ENCODE measurements at places on chromosomes 7 and 10. TPM values are rescaled to one million over a fixed set of nuclear protein-coding genes. Genes with fewer than 3 reads are reported as not detected.

DNA sequence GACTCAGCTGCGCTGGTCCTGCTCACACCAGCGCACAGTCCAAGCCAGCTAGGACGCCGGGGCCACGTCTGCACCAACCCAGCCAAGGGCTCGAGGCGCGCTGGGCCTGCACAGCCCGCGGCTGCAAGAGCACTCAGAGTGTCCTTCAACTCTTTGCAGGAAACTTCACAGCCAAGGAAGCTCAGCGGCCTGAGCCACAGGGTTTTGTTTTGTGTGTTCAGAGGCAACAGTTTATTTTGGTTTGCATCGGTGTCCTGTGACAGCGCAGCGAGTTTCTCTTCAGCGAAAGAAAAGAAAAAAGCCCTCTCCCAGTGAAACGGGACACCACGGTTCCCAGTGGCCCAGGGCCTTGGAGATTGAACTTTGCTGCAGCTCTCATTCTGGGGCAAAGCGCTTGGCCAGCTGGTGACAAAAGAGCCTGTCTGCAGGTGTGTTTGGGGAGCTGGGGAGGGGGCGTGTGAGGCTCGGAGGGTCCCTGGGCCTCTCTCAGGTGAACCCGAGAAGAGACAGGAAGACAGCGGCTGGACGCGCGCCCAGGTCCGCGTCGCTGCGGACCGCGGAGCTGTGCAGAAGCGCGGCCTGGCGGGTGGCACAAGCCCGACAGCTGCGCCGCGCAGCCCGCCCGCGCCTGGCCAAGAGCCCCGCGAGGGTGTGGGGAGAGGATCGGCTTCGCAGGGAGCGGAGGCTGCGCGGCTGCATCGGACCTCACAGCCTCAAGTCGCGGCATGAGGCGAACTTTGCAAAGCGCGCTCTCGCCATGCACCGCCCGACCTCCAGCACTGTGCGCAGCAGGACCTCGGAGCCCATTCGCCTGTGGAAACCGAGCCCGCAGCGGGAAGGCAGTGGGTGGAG is 922 bp downstream of the CXCL12 start:
- peak overlapping the region; percentile 34 for H3K4me3 ChIP-seq
- peaks cover 15% of the 10 kb centered on the region for H3K4me1 ChIP-seq

- no peak for DNase-seq
- H3K27ac ChIP-seq: no peak overlapping the region
- no peaks in the 10 kb centered on the region for H3K36me3 ChIP-seq
- H3K4me1 ChIP-seq: no peaks in the 10 kb centered on the region
- no peaks in the 10 kb centered on the region for H3K27me3 ChIP-seq
Measured at GRCh38 chr10:2716596-2716995, 350.8 kb upstream of the PFKP start.

Gene DNMBP
- total RNA-seq: 9.5 TPM

GRCh38 chr7:83824214-83824613 is 175.3 kb upstream of the SEMA3E start:
- H3K4me1 ChIP-seq: no peaks in the 10 kb centered on the region
- H3K27ac ChIP-seq: no peak overlapping the region
- no peaks in the 10 kb centered on the region for H3K36me3 ChIP-seq
- no peaks in the 10 kb centered on the region for H3K27me3 ChIP-seq
- DNase-seq: no peak
- H3K4me3 ChIP-seq: no peak overlapping the region

GRCh38 chr7:27173511-27173955 is 587 bp downstream of the HOXA10 start:
- no peak for DNase-seq
- H3K27me3 ChIP-seq: peaks cover 50% of the 10 kb centered on the region
- no peak overlapping the region for H3K27ac ChIP-seq
- peak overlapping the region; percentile 70 for H3K4me3 ChIP-seq
- peaks cover 34% of the 10 kb centered on the region for H3K4me1 ChIP-seq

DNA sequence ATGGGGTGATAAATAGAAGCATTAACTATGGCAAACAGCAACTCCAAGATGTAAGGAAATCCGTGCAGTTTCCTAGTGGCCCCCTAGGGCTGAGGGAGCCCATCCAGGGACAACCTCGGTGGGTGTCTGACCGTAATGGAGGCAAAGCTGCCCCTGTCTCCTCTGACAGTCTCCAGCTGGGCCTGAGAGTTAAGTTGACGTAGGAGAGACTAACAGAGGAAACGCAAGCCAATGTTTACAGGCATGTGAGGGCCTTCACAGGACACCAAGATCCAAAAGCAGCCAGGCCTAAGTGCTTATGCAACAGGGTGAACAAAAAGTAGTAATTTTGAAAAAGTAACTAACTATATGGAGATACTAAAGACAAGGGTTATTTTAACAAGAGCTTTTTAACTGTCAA is 330.0 kb upstream of the C7orf33 start:
- DNase-seq: no peak
- no peaks in the 10 kb centered on the region for H3K4me1 ChIP-seq
- no peak overlapping the region for H3K4me3 ChIP-seq
- no peaks in the 10 kb centered on the region for H3K27me3 ChIP-seq

Gene LIPN
- 0.19 TPM for total RNA-seq

Gene PIK3CG
- 3.2 TPM for total RNA-seq

DNA sequence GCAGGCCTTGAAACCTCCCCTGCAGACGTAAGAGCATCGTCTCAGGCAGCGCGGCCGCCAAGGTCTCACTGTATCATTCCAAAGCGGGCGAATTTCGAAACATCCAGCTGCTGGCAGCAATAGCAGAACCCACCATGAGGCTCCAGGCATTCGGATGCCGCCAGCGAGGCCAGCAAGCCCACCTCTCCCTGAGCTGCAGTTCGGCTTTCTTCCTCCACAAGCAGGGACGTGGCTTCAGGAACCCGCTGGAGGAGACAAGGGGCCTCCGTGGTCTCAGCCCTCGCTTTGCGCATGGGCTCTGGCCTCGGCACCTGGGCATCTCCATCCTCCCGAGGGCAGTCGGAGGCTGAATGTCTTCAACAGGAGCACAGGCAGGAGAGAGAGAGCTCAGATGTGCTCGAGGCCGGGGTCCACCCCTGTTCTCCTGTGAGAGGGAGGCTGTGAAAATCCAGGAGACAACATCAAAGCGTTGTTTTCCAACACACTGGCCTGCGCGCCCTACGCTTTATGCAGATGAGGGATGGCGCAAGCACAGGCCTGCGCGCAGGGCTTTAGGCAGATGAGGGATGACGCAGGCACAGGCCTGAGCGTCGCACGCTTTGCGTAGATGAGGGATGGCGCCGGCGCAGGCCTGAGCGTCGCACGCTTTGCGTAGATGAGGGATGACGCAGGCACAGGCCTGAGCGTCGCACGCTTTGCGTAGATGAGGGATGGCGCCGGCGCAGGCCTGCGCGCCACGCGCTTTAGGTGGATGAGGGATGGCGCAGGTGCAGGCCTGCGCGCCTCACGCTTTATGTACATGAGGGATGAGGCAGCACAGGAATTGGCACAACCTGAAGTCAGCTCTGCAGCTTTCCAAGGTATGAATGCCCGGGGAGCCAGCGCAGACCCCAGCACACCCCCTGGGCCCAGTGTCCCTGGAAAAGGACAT is 103.2 kb downstream of the WDR37 start:
- no peak for DNase-seq
- H3K36me3 ChIP-seq: no peaks in the 10 kb centered on the region
- no peak overlapping the region for H3K4me3 ChIP-seq
- H3K27me3 ChIP-seq: no peaks in the 10 kb centered on the region
- H3K4me1 ChIP-seq: no peaks in the 10 kb centered on the region

Gene ANKRD61
- total RNA-seq: not detected

- H3K27me3 ChIP-seq: no peaks in the 10 kb centered on the region
- no peak overlapping the region for H3K4me3 ChIP-seq
- no peaks in the 10 kb centered on the region for H3K4me1 ChIP-seq
- H3K27ac ChIP-seq: no peak overlapping the region
- no peak for DNase-seq
- H3K36me3 ChIP-seq: no peaks in the 10 kb centered on the region
Measured at GRCh38 chr7:18320971-18321567, 174.5 kb upstream of the HDAC9 start.

Gene AMPH
- total RNA-seq: 2.3 TPM

DNA sequence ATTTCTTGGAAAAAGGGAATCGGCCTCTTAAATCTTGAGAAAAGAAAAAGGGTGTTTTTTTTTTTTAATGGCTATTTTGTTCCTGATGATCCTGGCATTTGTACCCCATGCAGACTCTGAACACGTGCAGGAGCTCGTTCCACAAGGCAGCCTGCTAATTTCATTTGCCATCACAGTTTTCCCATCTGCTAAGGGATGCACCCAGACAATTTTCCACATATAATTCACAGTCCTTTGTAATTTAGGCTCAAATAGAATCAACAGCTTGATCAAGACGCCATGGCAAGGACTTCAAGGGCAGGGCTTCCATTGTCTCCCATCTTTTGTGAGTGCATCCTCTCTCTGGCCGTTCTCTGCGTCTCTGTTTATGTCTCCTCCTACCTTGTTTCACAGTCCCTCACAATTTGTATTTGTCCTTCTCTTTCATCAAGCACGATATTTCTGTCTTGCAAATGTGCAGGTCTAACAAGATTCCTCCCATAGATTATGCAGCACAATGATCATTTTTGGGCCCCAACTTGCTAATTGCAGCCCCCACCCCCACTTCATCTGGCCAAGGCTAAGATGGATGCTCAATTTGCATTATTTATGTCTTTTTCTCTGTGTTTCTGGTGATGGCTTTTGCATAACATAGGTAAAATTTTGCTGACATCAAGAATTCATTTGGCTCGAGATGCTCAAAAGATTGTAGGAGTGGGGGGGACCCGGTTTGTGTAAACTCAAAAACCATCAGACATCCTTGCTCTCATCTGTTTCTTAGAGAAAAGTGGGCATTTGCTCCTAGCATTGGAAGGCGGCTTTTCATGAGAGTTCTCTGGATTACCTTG is 356.0 kb upstream of the NPVF start:
- H3K4me3 ChIP-seq: no peak overlapping the region
- no peak for DNase-seq
- no peaks in the 10 kb centered on the region for H3K36me3 ChIP-seq
- H3K4me1 ChIP-seq: no peaks in the 10 kb centered on the region

DNA sequence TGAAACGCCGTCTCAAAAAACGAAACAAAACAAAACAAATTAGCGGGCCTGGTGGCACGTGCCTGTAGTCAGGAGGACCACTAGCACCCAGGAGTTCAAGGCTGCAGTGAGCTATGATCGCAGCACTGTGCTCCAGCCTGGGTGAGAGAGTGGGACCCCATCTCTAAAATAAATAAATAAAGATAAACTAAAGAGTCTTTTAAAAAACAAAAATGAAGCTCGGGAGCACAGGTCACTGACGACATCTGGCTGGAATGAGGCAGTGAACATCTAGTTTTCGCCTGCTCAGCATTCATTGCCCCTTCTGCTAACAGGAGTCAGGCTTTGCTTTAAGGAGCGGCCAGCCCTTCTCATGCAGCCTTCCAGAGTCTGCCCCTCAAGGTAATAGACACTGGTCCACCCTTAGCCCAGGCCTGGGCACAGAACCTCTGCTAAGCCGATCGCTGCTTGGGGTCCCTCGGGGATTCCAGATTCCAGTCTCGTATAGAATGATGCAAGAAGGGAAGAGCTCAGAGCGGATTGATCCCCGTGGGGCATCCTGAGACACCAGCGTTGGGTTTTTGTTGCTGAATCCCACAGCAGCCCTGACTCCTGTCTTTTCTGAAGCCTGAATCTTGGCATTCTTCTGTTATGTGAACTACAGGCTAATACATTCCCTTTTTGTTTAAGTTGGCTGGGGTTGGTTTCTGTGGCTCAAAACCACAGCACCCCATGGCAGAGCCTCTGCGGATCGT is 14.2 kb upstream of the FOXK1 start:
- no peaks in the 10 kb centered on the region for H3K36me3 ChIP-seq
- no peak for DNase-seq
- no peaks in the 10 kb centered on the region for H3K4me1 ChIP-seq
- H3K27ac ChIP-seq: no peak overlapping the region
- no peak overlapping the region for H3K4me3 ChIP-seq
- H3K27me3 ChIP-seq: no peaks in the 10 kb centered on the region

DNA sequence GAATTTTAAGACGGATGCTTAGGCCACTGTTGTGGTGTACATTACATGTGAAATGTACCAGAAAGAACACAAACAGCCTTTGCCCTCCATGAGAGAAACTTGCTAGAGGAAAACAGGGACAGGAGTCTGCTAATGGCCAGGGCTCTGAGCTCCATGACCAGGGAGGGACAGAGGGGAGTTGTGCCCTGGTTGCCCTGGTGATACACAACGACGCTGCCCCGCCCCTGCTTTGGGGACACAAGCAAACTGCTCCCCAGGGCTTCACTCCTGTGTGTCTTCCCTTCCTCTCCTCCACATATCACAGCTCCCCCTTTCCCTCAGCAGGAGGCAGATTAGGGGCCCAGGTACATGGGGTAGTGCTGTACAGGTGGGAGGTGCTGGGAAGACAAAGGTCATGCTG is 36.2 kb downstream of the AMPH start:
- H3K36me3 ChIP-seq: no peaks in the 10 kb centered on the region
- no peaks in the 10 kb centered on the region for H3K4me1 ChIP-seq
- DNase-seq: no peak
- no peaks in the 10 kb centered on the region for H3K27me3 ChIP-seq

- peak overlapping the region; percentile 60 for H3K27ac ChIP-seq
- no peaks in the 10 kb centered on the region for H3K36me3 ChIP-seq
- H3K4me1 ChIP-seq: peaks cover 35% of the 10 kb centered on the region
Measured at GRCh38 chr10:75972491-75973276, 541.3 kb downstream of the LRMDA start.

GRCh38 chr7:99006739-99007424 is 128.6 kb downstream of the TRRAP start:
- H3K4me1 ChIP-seq: no peaks in the 10 kb centered on the region
- H3K27me3 ChIP-seq: no peaks in the 10 kb centered on the region
- H3K4me3 ChIP-seq: no peak overlapping the region
- H3K36me3 ChIP-seq: peaks cover 52% of the 10 kb centered on the region

Gene SAMD9
- 52.3 TPM for total RNA-seq

DNA sequence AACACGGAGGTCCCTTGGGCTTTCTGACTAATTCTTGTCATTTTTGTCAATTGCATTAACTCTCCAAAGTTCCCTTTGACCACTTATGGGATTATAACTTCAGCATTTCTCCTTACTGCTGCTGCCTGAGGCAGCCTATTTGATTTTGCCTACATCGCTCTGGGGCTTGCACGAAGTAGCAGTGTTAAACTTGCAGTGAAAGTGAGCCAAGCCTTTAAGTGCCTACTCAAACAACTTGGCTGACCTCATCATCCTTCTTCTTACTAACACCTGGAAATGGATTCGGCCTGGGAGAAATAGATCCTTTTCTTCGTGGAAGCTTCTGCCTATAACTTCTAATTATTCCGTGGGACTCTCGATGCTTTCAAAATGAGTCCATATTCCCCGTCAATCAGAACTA is 76.6 kb downstream of the DGKB start:
- H3K27ac ChIP-seq: no peak overlapping the region
- H3K36me3 ChIP-seq: no peaks in the 10 kb centered on the region
- no peak for DNase-seq
- H3K4me1 ChIP-seq: no peaks in the 10 kb centered on the region
- H3K4me3 ChIP-seq: no peak overlapping the region

Gene MGAM2
- total RNA-seq: 0.04 TPM

DNA sequence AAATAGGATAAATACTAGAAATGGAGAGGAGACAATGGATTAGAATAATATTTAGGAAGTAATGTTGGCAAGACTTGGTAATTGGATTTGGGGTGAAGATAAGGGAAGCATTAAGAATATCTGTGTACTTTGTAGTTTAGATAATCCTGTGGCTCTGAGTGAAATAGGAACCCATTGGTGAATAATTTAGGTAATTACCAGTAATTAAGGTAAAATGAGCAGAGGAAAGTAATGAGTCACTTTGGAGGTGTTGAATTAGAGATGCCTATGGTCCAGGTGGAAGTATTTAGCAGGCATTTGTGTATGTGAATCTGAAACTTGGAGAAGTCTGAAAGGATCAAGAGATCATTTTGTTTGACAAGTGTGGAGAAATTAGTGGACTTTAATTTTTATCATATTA is 5.7 kb downstream of the C1GALT1 start:
- H3K27me3 ChIP-seq: no peaks in the 10 kb centered on the region
- H3K4me1 ChIP-seq: peaks cover 55% of the 10 kb centered on the region
- H3K36me3 ChIP-seq: no peaks in the 10 kb centered on the region
- H3K27ac ChIP-seq: no peak overlapping the region

Gene VAX1
- total RNA-seq: not detected

Gene CH25H
- total RNA-seq: 27.8 TPM
